ENCODE measurements at places on chromosomes 6 and 20.

DNA sequence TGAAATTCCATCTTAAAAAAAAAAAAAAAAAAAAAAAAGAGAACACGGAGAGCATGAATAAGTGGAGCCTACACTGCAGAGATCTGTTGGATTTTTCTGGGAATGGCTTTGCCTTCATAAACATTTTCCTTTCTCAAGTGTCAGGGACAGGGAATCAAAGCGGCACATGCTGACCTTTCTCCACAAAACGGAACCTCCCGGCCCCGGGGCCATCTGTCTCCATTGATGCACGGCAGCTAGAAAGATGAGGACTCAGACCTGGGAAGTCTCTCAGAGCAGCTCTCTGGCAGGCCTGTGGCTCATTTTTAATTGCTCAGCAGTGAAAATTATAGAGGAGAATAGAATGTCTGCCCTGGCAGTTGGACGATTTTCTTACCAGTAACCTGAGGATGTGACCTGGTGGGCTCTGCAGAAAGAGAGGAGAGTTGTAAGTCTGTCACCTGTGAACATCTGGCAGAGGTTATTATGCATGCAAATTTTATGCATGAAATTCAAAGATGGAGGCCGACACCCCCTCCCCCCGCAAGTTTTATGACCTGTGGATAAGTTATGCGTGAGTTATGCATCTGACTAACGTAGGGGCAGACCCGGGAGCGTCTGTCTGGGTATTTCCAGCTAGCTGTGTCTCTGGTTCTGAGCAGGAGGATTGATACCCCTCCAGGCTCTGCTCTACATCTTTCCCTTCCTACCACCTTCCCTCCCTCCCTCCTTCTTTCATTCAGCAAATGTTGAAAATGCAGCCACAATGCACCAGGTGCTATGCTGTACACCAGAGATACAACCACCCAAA, 352.5 kb downstream of the CDH26 start:
- no peak for DNase-seq

GRCh38 chr20:32209850-32210605, 2.3 kb downstream of the POFUT1 start:
- no peak for DNase-seq

DNA sequence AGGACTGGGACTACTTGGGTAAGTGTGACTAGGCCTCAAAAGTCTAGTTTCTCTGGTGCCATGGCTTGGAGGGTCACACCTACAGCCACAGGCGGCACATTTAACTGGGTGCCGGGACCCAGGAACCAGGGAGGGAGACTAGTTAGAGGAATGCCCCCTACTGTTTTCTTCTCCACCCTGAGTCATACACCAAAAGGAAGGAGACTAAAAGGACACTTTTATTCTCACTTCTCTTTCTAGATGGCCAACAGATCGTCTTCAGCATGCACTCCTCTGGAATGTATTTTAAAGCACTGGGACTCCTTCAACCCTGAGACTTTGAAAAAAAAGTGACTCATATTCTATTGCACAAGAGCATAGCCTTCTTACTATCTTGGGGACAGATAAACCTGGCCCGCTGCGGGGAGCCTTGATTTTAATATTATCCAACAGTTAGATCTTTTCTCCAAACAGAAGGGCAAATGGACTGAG, 33.4 kb downstream of the PLN start:
- DNase-seq: no peak

DNA sequence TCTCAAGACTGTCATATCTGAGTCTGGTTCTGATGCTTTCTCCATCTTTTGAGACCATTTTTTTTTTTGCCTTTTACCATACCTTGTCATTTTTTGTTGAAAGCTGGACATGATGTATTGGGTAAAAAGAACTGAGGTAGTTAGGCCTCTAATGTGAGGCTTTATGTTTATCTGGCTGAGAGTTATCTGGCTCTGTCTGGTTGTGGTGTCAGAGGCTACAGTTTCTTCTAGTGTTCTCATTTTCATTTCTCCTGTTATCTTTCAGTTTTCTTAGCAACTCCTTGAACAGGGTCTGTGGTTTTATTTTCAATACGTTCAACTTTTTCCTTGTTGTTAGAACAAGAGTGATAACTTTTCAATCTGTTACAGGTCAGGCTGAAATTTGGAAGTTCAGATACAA, 49.2 kb upstream of the ATXN1 start:
- DNase-seq: no peak

- DNase-seq: no peak
Observed at GRCh38 chr6:144134737-144135136, 15.6 kb upstream of the STX11 start.
